ENCODE measurements at places on chromosomes 16 and 17.

DNA sequence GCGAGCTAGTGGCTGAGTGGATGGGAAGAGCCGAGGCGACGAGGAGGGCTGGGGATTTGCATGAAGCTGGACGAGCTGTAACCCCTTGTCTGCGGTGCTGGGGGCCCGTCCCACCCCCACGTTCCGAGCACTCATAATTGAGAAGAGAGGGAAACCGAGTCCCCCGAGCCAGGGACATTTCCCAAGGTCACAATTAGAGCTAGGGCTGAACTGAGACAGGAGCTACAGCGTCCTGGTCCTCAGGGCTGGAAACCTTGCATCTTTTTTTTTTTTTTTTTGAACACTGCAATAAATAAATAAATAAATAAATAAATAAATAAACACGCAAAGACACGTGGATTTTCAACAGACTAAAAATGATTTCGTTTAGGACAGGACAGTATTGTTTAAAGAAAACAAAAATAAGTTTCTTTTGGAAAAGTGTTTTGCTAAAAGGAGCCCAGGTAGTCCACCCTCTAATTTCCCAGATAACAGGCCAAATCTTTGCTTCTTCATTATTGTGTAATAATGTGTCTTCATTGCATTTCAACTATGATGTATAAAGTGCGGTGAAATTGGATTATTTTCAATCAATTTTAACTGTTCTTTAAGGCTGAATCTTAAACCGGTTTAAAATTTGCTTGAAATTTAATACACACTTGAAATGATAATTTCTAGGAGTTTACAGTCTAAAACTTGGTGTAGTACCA lies 992 bp downstream of the GDPD1 start:
- DNase-seq: no peak

DNA sequence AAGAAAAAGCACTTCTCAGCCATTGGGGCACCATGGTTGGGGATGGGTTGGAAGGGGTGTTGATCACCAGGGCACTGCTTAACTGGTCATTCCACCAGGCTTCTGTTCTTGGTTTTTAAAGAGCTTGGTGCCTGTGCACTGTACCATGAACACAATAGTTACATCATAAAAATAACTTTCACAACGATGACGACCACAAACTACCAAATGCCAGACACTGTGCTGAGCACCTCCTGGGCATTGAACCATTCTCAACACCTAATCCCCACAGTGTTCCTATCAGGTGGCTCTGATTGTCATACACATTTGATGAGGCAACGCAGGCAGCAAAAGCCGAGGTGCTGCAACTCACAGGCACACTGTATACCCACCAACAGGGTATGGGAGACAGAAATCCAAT lies 208.0 kb downstream of the FOXL1 start:
- DNase-seq: no peak

DNA sequence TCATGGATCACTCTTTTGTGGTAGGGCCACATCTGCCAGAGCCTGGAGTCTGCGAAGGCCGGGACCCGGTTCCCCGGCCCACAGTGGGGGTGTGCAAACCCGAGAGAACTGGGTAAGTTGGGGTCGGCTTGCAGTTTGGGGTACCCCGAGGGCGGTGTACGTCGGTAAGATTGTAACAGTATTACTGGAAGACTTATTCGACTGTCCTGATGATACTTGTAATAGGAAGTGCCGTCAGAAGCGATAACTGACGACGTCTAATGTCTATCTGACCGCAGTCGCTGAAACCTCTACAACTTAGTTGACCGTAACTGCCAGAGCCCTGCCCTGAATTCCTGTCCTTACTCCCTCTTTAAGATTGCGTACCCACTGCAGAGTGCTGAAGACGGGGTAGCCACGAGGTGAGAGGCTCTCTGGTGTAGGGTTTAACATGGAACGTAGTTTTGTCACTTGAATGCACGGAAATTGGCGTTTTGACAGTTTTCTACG lies 24.0 kb downstream of the TRPV2 start:
- DNase-seq: no peak

- no peak for DNase-seq
Measured at GRCh38 chr17:72602517-72603419, 481.9 kb downstream of the SOX9 start.

DNA sequence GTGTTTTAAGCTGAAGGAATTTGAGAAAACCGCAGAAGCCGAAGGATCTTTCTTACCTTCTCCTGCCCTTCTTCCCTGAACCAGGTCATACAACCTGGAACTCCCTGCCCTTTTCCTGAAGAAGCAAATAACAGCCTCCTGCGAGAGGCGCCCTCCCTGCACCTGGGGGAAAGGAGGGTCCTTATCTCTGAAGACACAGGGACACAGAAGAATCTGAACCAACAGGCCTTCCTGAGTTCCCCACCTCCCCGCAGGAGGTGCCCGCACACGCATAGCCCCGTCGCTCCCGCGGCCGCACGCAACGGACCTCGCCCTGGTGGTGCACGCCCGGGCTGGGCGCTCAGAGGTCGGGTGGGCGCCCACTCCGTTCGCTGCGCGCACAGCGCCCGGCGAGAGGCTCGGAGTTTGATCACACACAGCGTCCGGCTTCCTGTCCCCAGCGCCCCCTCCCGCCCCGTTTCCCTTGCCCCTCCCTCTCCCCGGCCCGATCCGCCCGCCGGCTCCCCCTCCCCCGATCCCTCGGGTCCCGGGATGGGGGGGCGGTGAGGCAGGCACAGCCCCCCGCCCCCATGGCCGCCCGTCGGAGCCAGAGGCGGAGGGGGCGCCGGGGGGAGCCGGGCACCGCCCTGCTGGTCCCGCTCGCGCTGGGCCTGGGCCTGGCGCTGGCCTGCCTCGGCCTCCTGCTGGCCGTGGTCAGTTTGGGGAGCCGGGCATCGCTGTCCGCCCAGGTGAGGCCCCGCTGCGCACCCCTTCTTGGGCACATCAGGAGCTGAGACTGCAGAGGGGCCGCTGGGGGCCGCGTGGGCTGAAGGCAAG lies at the start of gene TNFSF12:
TSS of gene TNFSF12 (plus strand) at position 474 of the 816 bp plus-strand sequence. CDS start at position 570, 96 bp downstream.
- no peak for DNase-seq

GRCh38 chr16:35186045-35186759 lies 1726.8 kb downstream of the TP53TG3F start:
- DNase-seq: no peak

GRCh38 chr17:78563189-78564145 lies 13.7 kb downstream of the DNAH17 start:
- DNase-seq: no peak

DNA sequence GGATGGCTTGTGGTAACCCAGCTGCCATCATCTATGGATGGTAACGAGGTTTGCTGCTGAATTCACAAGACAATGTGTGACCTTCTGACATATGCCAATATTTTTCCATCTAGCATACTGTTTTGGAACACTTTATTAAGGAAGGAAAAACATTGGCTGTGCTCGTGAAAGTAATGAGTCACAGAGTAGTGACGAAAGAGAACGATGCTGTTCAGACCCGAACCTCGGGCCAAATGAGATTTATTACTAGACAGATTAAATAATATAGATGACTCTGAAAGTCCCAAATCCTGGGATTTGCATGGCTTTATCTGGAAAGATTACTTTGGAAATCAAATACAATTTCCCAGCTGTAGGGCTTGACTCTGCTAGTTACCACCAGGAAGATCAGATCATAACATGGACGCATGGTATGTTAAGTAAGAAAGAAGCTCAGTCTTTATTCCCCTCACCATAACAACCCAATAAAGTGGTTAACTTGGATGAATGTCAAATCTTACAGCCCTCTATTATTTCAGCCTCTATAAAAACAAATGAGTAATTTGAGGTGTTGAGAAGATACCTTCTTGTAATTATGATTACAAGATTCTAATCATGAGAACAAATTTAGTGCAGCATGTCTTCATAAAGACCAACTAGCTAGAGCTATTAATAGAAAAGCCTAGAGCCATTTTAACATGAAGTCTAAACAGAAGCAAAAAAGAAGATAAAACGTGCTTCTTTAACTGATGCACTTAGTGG lies 32.6 kb downstream of the ERN1 start:
- no peak for DNase-seq

GRCh38 chr17:64496348-64496785 lies 487 bp downstream of the POLG2 start:
- DNase-seq: no peak

- no peak for DNase-seq
Measured at GRCh38 chr16:77905374-77905920, 116.9 kb upstream of the CLEC3A start.
